SW480 (cell line): ENCODE measurements at places on chromosomes 3 and 15.

GRCh38 chr3:157069406-157069805 is 90.5 kb downstream of the CCNL1 start:
- DNase-seq: no peak

DNA sequence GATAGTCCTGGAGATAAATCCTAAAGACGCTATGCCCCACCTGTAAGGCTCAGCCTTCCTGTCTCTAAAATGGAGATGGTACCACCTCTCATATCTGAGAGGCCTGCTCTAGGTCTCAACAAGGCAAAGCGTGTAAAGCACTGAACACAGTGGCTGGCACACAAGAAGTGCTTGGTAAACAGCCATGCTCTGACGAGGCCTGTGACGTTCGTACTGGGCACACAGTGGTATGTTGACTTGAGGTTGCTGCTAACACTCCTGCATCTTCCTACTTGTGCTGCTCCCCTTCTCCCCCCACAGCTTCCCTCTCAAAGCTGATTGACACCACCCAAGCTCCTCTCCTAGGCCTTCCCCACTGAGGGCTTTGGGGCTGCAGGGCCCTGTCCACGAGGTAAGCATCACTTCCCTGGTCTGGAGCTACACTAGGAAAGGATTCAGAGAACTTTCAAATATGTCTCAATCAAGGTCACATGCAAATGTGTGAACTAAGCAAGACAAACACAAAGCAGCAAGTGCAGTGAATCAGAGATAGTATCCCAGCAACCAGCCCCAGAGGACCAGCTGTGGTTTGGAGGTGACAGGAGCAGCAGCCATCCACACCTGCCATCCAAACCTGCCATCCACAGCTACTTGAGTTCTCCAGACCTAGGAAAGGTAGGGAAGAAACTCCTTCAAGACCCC is 177.5 kb downstream of the STT3B start:
- no peak for DNase-seq

DNA sequence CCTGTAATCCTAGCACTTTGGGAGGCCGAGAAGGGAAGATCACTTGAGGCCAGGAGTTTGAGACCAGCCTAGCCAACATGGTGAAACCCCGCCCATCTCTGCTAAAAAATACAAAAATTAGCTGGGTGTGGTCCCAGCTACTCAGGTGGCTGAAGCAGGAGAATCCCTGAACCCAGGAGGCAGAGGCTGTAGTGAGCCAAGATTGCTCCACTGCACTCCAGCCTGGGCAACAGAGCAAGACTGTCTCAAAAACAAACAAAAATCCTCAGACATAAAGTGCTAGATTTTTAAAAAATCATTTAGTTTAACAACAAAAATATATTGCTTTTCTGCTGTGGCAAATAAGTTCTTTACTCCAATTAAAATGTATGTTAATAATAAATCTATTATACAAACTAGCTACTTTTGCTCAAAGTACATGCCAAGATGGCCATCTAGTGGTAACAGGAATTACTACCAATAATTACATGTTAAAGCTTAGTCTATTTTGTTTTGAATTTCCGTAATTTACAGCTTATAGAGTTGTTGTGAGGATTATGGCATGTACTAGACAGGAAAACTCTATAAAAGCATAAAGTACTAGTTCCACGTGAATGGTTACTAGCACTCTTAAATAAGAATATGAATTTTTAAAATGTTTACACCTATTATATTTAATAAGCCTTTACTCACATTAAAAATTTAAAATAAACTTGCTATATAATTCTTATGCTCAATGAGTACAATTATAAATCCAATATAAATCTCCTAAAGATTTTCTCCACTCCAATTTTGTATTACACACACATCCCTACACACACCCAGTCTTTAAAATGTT is 39.0 kb downstream of the GABPB1 start:
- peak; percentile 31 for DNase-seq

- DNase-seq: no peak
Measured at GRCh38 chr15:63800241-63800640, 33.5 kb downstream of the HERC1 start.

DNA sequence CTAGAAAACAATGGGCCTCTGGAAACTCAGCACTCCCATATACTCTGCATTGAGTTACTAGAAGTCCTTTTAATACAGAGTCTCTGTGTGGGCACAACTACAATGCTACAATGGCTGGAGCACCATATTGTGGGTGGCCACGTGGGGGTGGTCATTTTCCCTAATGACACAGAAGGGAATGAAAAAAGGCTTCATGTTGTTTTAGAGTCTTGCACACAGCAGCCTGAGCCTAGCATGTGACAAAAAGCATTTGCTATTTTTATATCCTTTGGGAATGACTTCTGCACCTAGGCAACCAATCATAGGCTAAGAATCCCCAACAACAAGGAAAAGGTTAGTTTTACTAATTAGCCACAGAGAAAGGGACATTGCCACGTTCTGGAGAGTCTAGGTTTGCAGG is 120.6 kb downstream of the PPM1L start:
- DNase-seq: no peak
